ENCODE measurements at places on chromosomes 5 and 9. TPM values are rescaled to one million over a fixed set of nuclear protein-coding genes. Genes with fewer than 3 reads are reported as not detected.

The ABO gene
- 17.2 TPM for total RNA-seq

DNA sequence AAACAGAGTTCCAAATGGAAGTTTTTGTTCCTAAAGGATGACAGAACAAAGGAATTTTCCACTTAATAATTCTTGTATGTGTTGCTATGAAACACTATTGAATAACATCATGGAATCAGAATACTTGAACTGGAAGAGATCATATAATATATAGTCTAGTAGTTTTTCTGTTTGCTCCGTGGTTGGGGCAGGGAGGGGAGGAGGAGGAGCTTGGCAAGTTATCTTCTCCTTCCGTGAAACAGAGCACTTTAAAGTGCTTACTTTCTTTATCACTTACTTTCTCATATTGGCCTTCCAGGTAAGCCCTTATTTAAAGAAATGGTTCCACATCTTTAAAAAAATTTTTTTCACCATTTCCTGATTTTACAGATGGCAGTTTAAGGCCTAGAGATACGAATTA, 165.9 kb upstream of the TLX3 start:
- no peak for DNase-seq

The SNCAIP gene
- 11.3 TPM for total RNA-seq

The CNTLN gene
- 13.3 TPM for total RNA-seq

DNA sequence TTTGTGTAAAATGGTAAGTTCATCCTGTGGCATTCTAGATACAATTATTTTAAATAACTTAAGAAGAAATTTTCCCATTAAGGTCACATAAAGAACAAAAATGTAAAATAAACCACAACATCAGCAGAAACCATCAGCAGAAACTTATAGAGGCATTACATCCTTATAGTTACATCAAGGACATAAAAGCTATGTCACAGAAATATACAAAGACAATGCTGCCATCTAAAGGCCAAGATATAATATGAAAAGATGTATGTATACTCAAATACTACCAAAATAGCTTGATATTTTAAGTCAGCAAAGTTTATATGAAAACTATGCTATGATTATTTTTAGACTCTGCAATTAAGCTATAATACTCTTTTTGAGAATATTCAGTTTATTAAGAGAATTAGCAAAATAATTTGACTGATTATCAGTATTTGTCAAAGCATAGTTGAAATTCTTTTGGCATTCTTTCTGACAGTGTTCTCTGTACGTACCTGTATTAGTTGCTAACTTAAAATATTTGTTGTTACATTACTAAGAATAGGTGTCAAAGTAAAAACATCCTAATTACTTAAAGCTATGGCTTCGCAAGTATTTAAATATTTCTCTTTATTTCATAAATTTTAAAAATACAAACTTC, 36.2 kb downstream of the FBXL17 start:
- no peak for DNase-seq

GRCh38 chr9:133129001-133129795, 8.2 kb upstream of the RALGDS start:
- DNase-seq = no peak

The HTR1A gene
- not detected for total RNA-seq

- no peak for DNase-seq
These were observed 182.4 kb upstream of the CDH9 start for GRCh38 chr5:27220752-27221151.

GRCh38 chr9:91172329-91172728, 189.4 kb downstream of the AUH start:
- no peak for DNase-seq

DNA sequence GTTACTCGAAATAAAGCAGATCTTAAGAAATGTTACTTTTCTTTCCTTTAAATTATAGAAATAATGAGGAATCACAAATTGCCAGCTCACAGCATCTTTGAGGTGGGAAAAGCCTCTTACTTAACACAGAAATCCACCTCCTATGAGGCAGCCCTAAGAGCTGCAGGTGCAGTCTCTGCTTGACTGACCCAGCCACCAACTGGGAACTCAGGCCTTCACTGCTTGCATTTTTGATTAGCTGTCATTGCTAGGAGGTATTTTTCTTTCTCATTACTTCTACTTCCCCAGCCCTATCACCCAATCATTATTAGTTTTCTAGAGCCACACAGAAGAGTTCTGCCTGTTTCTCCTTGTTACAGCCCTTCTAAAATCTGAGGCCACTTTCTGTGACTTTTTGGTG, 416.5 kb upstream of the KLF4 start:
- DNase-seq = peak; percentile 7

- peak; percentile 94 for DNase-seq
These were observed 2.9 kb downstream of the DNAJB5 start for GRCh38 chr9:34992376-34992951.

The RCL1 gene
- total RNA-seq = 24.8 TPM

- DNase-seq = no peak
These were observed 26.9 kb downstream of the CSNK1G3 start for GRCh38 chr5:123538670-123539459.

DNA sequence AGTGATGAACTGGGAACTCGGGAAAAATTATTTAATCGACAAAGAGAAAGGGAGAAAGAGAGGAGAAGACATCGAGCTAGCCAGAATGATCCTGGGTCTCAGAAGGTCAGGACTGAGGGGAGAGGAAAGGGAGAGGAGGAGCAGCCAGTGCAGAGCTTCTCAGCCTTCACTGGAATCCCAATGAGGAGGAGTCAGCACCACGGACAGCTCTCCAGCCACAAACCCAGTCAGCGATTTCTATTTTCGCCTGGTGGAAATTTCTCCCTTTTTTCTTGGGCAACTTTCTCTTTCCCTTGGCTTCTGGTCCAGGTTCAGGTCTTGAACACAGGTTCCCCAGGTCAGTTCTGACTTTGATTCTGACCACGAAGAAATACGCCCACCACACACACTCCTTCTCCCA, 1.6 kb upstream of the BRINP1 start:
- DNase-seq = no peak

DNA sequence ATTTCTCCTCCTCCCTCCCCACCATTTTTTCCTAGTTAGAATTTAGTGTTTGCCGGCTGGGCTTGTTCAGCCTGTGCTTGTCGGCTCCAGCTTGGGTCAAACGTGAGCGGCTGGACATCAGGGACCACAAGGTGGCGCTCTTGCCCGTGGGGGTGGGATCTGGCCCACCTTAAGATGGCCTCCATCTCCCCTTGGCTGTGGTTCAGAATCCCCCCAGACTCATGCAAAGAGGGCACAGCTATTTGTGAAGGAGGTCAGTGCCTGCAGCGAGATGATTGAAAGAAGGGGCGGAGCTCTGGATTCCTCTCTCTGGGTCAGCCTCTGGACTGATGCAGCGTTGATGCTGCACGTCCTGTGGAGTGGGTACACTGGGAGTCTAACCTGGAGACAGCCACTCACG, 283.3 kb upstream of the TUT7 start:
- DNase-seq = no peak

GRCh38 chr5:6084376-6084775, 294.0 kb downstream of the MED10 start:
- peak; percentile 52 for DNase-seq

The PCDHGB1 gene
- total RNA-seq = 3.9 TPM

The PNPLA7 gene
- 16.2 TPM for total RNA-seq

GRCh38 chr5:121967187-121967586, 5.4 kb downstream of the SRFBP1 start:
- DNase-seq = no peak

DNA sequence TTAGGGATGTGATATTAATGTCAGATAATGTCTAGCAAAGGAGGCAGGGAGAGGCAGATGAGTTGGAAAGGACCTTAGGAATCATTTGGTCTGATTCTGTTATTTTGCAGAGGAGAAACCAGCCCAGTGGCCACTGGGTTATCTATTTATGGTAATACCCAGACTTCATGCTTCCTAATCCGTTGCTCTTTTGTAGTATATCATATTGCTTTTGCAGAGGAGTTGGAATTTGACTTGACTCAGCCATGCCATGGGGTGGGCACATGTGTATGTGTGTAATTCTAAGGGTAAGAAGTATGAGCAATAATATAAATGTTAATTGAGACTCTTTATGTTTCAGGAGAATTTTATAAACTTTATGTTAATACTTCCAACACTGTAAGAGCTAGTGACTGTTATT, 7.3 kb downstream of the GPR21 start:
- DNase-seq = no peak

Data from vagina (tissue), 2 donors.